ENCODE measurements at places on chromosomes 7 and 10.

DNA sequence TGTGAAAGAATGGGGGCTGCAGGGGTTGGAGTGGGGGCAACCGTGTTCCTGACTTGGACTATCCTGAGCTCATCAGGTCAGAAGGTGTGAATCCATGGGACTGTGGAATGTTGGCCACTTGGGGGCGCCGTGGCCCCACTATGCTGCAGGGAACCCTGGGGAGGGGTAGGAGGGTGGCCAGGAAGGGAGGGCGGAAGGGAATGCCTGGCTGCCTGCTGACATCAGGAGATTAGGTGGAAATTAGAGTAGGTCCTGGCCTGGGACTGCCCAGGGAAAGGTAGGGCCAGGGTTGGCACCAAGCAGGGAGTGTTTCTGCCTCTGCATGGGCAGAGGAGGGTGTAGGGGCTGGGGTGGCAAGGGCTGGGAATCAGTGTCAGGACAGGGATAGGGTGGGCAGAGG lies 65.8 kb upstream of the PRSS58 start:
- DNase-seq: peak; percentile 43

DNA sequence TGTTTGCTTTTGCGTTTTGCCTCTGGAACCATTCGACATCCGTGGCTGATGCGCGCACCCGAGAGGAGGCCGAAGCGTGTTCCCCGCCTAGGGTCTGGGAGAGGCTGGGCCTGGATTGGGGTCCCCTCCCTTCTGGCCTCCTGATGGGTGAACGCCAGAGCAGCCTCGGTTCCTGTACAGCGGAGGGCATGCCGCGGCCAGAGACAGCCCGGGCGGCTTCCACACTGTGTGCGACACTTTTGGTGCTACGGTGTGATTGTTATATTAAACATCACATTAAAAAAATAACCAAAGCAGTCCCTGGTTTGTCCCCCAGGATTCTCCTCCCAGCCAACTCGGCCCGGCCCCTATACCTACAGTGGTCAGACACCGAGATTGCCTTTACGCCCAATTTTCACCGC lies 3.7 kb upstream of the HOXA7 start:
- peak; percentile 22 for DNase-seq

DNA sequence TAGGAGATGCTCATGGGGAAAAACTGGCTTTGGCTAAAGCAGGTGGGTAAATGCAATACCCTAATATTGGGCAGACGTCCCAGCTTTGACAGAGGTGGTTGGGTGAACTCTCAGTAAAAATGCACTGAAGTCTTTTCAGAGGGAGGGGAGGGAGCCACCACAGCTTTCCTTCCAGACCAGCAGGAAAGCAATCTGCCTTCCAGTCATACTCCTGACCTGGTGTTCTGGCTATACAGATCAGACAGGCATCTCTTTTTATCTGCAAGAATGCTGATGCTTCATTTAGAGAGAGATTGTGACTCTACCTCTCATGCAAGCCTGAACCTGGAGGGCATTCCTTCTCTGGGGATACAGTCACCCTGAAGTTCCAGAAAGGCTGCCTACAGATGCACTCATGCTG lies 52.6 kb upstream of the ICA1 start:
- DNase-seq: no peak

DNA sequence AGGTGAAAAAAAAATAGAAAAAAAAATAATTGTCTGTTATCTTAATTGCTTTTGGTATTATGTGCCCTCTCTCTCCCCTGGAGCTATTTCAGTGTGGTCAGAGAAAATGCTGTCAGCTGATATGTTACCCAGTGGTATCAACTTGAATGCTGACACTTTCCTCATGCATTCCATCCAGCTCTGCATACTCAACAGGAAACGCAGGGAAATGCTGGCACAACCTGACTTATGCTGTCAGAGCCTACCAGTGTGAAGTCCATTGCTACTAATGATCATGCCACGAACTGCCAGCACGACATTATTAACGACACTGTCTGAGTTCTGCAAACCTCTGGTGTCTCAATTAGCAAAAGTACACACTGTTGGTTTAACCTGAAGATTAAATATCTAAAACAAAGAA lies 182.8 kb downstream of the ZWINT start:
- no peak for DNase-seq

- DNase-seq: no peak
These were observed 234.4 kb downstream of the ARL4A start for GRCh38 chr7:12921751-12922345.

- DNase-seq: no peak
These were observed 74.6 kb downstream of the FOXL3 start for GRCh38 chr7:364536-364935.

GRCh38 chr10:131142517-131143380 lies 168.8 kb downstream of the TCERG1L start:
- DNase-seq: no peak

DNA sequence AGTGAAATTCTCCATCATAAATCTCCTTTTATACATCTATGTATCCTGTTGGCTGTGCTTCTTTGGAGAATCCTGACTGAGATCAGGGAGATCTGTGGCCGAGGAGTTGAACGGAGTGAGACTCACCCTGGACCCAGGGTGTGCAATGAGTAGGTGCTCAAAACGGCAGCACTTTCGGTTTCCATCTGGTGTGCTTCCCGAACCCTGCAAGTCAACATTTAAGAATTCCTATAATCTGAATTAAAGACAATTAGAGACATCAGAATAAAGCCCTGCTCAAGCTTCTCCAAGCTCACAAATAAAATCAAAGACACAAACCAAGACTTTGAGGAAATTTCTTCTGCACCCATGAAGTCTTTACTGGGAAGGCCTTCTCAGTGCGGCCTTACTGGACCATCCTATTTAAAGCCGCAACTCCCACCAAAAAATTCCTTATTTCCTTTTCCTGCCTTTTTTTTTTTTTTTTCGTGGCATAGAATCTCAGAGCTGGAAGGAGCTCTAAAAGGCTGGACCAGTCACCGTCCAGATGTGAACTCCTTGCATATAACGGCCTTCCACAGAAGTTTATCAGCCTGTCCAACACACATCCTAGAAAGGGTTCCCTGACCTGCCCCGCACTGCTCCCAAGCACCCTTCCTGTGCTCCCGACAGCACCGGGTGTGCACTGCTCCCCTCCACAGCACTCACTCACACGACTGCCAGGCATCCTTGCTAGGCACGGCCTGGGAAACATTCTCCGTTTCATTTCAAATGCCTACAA lies 29.7 kb downstream of the GNA12 start:
- no peak for DNase-seq

DNA sequence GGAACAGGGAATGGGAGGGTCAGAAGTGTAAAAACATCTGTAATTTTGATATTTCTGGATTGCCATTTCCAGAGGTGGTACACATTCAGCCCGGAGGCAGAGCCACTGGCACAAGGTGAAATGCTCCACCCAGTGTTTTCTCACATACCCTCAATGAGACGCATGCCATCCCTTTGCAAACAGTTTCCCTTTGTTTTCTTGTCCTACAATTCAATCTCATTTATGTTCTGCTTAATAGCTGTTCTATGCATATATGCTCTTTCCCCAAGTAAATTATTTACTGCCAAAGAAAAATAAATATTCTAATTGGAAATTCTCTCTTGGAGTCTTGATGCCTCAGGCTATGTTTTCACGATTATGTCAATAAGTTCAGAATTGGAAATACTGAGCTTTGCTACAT lies 369.7 kb upstream of the AKR1E2 start:
- no peak for DNase-seq

GRCh38 chr10:17483079-17483478 lies 28.7 kb upstream of the ST8SIA6 start:
- no peak for DNase-seq

GRCh38 chr7:127551941-127552340 lies 33.5 kb downstream of the GCC1 start:
- no peak for DNase-seq

GRCh38 chr7:149871576-149871975 lies 2.2 kb upstream of the ATP6V0E2 start:
- DNase-seq: peak; percentile 5

GRCh38 chr7:26618898-26619297 lies 245.5 kb downstream of the SKAP2 start:
- DNase-seq: no peak

DNA sequence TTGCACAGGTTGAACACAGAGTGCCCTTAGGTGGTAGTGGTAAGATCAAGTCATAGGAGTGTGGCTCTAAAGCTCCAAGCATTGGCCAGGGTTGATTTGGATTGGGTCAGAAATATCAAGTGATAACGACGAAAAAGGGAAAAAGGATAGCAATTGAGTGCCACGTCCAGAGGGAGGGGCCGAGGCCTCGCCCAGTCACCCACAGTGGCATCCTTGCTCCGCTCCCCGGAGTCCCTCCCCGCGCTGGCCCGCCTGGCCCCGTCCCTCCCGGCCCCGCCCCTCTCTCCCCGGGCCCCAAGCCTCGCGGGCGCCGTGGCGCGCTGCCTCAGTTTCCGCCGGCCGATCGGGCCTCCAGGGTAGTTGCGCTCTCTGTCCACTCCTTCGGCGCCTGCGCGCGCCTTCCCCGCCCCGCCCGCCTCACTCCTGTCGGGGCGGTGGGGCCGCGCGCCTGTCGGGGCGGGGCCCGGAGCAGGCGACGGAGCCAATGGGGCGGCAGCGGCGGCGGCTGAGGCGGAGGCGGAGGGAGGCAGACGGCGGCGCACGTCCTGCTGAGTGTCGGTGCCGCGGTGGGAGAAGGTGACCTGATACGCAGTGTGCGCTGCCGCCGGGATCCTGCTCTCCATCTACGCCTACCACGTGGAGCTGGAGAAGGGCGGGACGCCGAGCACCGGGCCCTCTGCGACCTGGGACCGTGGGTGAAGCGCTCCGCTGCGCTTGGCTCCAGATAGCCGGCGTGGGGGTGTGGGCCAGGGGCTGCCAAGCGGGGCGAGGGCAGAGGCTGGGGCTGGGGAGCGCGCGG lies 209.1 kb upstream of the ZNF722 start:
- no peak for DNase-seq

GRCh38 chr10:43940898-43941837 lies 292.5 kb upstream of the ZNF32 start:
- DNase-seq: no peak

DNA sequence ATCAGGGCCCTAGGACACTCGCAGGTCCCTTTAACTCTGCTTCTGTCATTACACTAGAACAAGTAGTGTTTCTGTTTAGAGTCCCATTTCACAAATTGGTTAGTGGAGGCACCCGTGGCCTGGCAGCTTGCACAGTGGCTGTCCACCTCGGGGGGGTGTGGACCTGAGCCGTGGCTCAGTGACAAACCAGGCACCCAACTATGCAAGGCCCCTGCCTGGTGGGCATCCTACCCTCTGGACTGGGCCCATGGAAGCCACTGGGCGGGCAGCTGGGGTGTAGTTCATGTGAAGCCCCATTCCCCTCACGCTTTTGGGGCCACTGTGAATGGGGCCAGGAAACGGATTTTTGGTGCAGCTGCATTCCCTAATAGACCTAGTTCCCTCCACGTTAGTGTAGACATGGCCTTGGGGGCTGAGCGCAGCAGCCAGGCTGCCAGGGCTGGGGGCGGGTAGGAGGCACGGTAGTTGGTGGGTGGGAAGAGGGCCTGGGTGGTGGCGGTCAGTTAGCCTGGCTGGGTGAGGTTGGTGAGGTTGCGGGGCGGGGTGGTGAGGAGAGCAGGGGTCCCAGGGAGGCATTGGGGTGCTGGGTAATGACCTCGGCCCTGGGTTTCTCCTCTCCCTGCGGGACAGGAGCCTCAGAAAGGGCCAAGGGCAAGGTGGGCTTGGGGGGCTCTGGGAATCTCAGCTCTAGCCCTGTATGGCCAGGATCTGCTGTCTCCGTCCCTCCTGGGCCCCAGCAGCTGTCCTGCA lies 18.7 kb downstream of the ZNF316 start:
- DNase-seq: no peak

GRCh38 chr7:4067874-4068273 lies 614.2 kb upstream of the FOXK1 start:
- DNase-seq: no peak

GRCh38 chr10:3048119-3049019 lies 19.0 kb upstream of the PFKP start:
- peak; percentile 90 for DNase-seq

GRCh38 chr7:75617634-75618234 lies 121.0 kb downstream of the HIP1 start:
- no peak for DNase-seq

DNA sequence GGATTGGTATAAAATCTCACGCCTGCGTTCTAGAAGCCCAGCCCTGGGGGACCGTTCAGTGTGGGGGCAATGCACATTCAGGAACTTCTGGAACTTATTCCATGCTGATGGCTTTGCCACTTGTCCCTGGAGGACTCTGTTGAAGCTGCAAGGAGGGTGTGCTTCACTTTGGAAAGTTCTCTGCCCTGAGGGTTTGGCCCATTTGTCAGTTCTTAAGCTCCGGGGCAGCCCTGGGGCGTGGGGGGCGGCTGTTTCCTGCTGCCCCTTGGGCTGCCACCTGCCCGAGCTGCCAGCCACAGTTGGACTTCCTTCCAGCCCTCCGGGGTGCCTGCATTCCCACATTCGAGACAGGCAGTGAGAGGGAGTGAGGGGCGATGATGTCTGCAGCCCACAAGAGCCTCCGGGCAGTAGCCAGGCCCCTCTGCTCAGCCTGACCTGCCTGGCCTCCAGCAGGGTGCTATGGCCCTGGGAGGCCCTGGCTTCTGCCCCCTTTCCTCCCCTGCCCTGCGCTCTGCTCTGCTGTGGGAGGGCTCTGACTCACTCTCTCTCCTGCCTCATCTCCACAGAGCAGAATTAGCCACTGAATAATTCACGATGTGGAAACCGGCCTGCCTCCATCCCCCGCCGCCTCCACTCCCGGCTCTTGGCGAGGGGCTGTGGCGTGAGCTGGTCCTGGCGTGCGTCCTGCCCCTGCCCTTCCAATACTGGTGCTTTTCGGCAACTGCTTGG lies 1.9 kb downstream of the TTYH3 start:
- peak; percentile 77 for DNase-seq

DNA sequence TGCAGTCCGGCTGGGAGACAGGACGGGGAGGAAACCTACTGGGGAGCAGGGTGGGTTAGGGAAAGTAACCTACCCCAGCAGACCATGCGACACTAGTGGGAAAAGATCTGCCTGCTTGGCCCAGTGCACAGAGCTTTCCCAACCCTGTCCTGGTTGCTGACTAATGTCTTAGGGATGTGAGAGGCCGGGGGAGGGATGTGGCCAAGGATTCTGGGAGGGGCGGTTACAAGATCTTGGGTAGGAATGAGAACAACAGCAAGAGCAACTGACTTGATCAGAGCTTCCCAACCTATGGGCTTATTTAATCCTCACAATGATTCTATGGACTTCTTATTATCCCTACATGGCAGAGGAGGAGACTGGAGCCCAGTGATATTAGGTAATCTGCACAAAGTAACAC lies 24.0 kb upstream of the EIF5AL1 start:
- peak; percentile 64 for DNase-seq

DNA sequence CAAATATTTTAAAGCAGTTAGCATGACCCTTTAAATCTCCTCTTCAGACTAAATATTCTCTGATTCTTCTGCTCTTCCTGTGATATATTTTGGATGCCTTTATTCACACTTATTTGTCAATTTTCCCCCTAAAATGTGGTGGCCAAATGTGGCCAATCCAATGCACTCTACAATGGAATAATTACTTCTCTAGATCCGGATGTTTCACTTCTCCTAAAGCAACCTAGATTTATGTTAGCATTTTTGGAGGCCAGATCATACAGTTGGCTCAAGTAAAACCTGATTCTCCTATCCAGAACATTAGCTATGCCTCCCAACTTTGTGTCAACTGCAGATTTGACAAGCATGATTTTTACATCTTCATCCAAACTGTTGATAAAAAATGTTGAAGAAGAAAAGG lies 153.7 kb downstream of the CREB5 start:
- DNase-seq: no peak

GRCh38 chr10:117152668-117153067 lies 14.6 kb upstream of the VAX1 start:
- DNase-seq: no peak
